Activated T-cell treated with anti-CD3 and anti-CD28 coated beads, Interleukin-2, amount 50 U/mL, for 72 hours (primary cell): ENCODE measurements at places on chromosomes 6 and 20. TPM values are rescaled to one million over a fixed set of nuclear protein-coding genes. Genes with fewer than 3 reads are reported as not detected.
A peak's percentile ranks its signal among the peaks of the same experiment; 100 is the strongest.

DNA sequence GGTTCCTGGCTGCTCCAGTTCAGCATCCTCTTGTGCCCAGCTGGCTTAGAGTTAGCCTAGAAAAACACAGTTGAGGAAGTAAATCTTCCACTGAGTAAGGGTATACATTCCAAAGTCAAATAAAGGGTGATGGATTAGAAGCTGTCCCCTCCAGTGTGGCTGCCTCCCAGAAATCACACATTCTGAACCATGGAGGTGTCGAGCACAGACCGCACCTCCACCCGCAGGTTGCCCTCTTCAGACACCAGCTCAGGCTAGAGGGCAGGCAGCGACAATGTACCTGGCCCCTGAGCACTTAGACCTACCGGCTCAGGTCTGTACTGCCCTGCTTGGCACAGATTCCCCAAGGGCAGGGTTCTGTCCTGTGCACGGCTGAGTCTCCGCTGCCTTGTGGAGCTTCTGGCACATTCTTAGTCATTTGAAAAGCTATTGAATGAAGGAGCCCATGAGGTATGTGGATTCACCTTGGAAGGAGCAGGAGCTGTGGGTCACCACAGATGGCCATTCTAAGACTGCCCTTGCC is 118.1 kb downstream of the FAM120B start:
- H3K36me3 ChIP-seq = no peaks in the 10 kb centered on the region
- H3K4me1 ChIP-seq = no peaks in the 10 kb centered on the region
- H3K4me3 ChIP-seq = no peak overlapping the region
- H3K27ac ChIP-seq = no peak overlapping the region
- H3K27me3 ChIP-seq = peaks cover 45% of the 10 kb centered on the region
- no peak for DNase-seq

VSX1 gene
- total RNA-seq = not detected

GRCh38 chr6:89082486-89082891 is 1.9 kb downstream of the PNRC1 start:
- H3K27ac ChIP-seq = peak overlapping the region; percentile 99
- H3K4me3 ChIP-seq = peak overlapping the region; percentile 100
- H3K4me1 ChIP-seq = peaks cover 43% of the 10 kb centered on the region

- H3K36me3 ChIP-seq = peaks cover 5% of the 10 kb centered on the region
- peaks cover 40% of the 10 kb centered on the region for H3K4me1 ChIP-seq
- H3K27me3 ChIP-seq = no peaks in the 10 kb centered on the region
- DNase-seq = no peak
- H3K27ac ChIP-seq = peak overlapping the region; percentile 25
These were observed 731 bp upstream of the DNPH1 start for GRCh38 chr6:43229803-43230620.

- H3K27me3 ChIP-seq = no peaks in the 10 kb centered on the region
- H3K36me3 ChIP-seq = no peaks in the 10 kb centered on the region
- peaks cover 38% of the 10 kb centered on the region for H3K4me1 ChIP-seq
- peak overlapping the region; percentile 92 for H3K27ac ChIP-seq
- H3K4me3 ChIP-seq = peak overlapping the region; percentile 34
These were observed 648.0 kb upstream of the GJE1 start for GRCh38 chr6:141484711-141485110.

DNA sequence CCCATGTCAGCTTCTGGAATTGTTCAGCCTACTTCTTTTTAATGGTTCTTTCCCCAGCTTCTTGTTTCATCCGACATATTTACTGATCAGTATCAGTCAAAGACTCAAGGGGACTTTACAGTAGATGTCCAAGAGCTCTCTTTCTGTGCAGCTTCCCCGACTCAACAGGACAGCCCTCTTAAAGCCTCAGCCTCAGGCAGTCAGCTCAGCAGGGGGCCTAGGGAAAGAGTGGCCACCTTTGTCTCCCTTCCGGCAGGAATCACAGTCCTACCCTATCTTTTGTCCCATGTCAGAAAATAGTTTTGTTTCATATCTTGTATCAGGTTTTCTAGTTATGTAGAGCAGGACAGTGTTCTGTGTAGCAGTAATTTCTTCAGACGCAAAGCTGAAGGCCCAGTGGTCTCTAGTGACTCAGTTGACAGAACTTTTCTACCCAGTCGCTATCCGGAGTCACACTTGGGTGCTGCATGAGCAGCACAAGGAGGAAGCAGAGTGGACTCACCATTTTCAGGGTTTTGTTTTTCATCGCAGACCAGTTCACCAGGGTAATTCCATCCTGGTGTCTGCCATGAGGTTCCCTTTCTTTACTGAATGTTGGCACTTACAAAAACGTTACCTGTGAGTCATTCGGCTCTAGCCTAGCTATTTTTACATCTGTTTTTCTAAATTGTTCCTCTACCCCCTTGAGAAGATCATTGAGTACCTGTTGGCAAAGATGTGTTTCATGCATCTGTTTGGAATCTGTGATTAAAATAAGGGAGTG is 47.7 kb downstream of the SPATA2 start:
- H3K27me3 ChIP-seq = no peaks in the 10 kb centered on the region
- DNase-seq = no peak
- H3K27ac ChIP-seq = peak overlapping the region; percentile 51
- H3K4me1 ChIP-seq = peaks cover 17% of the 10 kb centered on the region

DNA sequence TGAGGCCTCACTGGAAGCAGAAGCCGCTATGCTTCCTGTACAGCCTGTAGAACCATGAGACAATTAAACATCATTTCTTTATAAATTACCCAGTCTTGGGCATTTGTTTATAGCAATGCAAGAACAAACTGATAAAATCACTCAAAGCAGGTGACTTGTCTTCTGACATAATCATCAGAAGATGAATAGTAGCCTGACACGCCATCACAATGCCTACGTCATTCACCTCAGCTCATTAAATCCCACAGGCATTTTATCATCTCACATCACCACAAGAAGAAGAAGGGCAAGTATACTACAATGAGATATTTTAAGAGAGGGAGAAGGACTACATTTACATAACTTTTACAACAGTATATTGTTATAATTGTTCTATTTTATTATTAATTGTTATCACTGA is 3.1 kb upstream of the CAP2 start:
- H3K36me3 ChIP-seq = no peaks in the 10 kb centered on the region
- no peak for DNase-seq
- H3K4me3 ChIP-seq = no peak overlapping the region
- H3K27ac ChIP-seq = no peak overlapping the region
- peaks cover 5% of the 10 kb centered on the region for H3K4me1 ChIP-seq

DNA sequence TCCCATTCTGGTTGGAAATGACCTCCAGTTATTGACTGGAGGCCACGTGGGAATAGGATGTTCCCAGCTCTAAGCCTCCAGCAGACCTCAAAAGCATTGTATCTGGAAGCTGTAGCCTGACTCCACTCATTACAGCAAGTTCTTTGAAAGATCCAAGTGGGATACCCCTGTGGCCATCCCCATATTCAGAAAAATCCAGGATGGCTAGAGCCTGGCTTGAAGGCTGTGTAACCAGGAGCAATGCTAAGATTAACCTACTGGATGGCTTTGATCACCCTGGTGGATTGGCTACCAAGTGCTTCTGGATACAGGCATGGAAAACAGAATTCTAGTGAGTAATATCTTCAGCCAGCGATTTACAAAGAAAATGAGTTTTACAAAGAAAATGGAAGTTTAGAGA is 151.2 kb downstream of the ADGRG6 start:
- H3K4me3 ChIP-seq = no peak overlapping the region
- no peaks in the 10 kb centered on the region for H3K36me3 ChIP-seq
- H3K27ac ChIP-seq = no peak overlapping the region

PHACTR3 gene
- total RNA-seq = not detected

GRCh38 chr20:16485401-16485800 is 87.8 kb downstream of the KIF16B start:
- no peaks in the 10 kb centered on the region for H3K27me3 ChIP-seq
- H3K36me3 ChIP-seq = peaks cover 1% of the 10 kb centered on the region
- no peak for DNase-seq
- no peak overlapping the region for H3K27ac ChIP-seq
- no peak overlapping the region for H3K4me3 ChIP-seq

GJA10 gene
- total RNA-seq = not detected

DNA sequence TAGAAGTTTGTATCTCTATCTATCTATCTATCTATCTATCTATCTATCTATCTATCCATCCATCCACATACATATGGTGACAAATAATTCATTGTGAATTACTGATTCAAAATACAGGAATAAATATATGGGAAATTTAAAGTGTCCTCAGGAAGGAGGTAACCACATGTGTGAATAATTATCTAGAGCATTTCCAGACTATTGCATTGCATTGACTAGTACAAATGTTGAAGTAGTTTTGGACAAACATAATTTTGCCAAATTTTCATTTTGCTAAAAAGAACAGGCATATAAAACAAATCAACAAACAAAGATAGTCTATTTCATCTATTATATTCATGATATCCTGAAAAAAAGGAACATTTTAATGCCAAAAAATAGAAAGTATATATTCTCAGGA is 192.7 kb downstream of the UTRN start:
- H3K4me1 ChIP-seq = no peaks in the 10 kb centered on the region
- H3K27ac ChIP-seq = peak overlapping the region; percentile 64
- no peak for DNase-seq
- H3K36me3 ChIP-seq = no peaks in the 10 kb centered on the region

DNA sequence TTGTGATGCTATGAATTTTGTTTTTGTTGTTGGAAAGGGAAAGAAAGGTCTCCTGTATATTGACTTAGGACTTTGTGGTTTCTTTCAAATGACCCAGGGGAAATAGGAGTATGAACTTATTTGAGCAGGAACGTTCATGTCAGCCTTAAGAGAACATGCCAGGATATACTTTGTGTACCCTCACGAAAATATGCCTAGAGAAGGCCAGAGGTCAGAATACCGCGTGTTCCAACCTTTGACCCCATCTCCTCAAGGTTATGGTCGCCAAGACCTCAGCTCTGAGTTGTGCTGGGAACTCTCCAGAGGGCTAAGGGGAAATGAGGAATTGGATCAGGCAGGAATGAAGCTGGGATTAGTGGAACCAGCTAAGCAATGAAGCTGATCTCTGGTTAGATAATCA is 11.5 kb downstream of the TTLL9 start:
- peaks cover 18% of the 10 kb centered on the region for H3K27me3 ChIP-seq
- DNase-seq = no peak
- no peak overlapping the region for H3K27ac ChIP-seq
- no peaks in the 10 kb centered on the region for H3K36me3 ChIP-seq
- H3K4me1 ChIP-seq = peaks cover 21% of the 10 kb centered on the region
- H3K4me3 ChIP-seq = no peak overlapping the region

PRL gene
- 0.19 TPM for total RNA-seq

C6orf141 gene
- total RNA-seq = not detected

DNA sequence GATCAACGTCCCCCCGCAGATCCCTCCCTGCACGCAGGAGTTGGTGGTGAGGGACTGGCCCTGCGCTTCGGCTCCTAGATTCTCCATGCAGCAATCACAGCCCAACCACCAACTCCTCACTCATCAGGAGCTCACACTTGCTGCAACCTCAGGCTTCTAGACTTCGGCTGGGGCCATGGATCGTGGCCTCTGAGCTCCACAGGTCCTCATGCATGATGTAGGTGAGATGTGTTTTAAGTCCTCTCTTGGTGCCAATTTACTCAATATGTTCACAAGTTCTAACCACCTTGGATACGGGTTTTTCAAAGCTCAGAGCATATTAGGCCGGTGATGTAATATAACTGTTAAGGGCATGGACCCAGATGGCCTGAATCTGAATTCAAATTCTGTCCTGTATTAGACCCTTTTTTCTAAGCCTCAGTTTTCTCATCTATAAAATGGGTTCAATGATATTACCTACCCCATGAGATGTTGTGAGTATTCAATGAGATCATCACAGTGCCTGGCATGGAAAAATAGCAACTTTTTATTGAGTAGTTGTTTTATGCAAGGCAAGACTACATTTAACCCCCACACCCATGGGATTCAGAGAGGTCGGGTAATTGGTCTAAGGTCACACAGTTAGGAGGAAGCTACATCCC is 31.0 kb downstream of the SUN5 start:
- H3K36me3 ChIP-seq = peaks cover 6% of the 10 kb centered on the region
- H3K27ac ChIP-seq = peak overlapping the region; percentile 30

GRCh38 chr6:21522797-21523456 is 70.6 kb upstream of the SOX4 start:
- H3K27me3 ChIP-seq = peaks cover 16% of the 10 kb centered on the region
- DNase-seq = no peak
- H3K4me1 ChIP-seq = no peaks in the 10 kb centered on the region
- H3K27ac ChIP-seq = no peak overlapping the region
- H3K36me3 ChIP-seq = no peaks in the 10 kb centered on the region

- DNase-seq = no peak
- H3K27ac ChIP-seq = no peak overlapping the region
- H3K27me3 ChIP-seq = peaks cover 24% of the 10 kb centered on the region
These were observed 221.0 kb downstream of the NFATC2 start for GRCh38 chr20:51321343-51322163.

DNA sequence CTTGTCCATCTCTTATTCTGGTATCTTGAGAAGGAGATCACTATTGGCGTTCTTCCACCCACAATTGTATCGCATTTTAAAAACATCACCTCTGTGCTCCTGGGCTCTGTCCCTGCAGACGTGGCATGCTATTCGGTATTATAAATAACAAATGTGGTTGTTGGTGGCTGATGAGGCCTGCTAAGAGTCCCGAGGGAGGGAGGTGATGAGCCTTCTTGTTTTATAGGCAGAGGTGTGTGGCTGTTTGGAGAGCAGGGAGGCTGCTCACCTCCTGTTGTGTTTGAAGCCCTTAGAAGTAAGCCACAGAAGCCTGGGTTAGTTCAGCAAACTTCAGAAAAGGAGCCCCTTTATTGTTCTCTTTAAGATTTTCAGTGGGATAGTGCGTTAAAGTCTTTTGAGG is 15.6 kb downstream of the MANBAL start:
- DNase-seq = no peak
- peaks cover 7% of the 10 kb centered on the region for H3K36me3 ChIP-seq
- no peak overlapping the region for H3K27ac ChIP-seq

TAP2 gene
- total RNA-seq = 117 TPM

LAMP5 gene
- total RNA-seq = not detected

- peaks cover 3% of the 10 kb centered on the region for H3K36me3 ChIP-seq
- peak; percentile 80 for DNase-seq
- peaks cover 13% of the 10 kb centered on the region for H3K27me3 ChIP-seq
- peak within 1 kb of the TSS; percentile 83 for H3K4me3 ChIP-seq
- peaks cover 55% of the 10 kb centered on the region for H3K4me1 ChIP-seq
These were observed at the start of gene GABBR1 for GRCh38 chr6:29632789-29633533. GABBR1 (minus strand) TSS chr6:29633183; CDS start chr6:29632385, 798 bp downstream.

GRCh38 chr6:79861023-79861422 is 86.3 kb downstream of the ELOVL4 start:
- no peak overlapping the region for H3K27ac ChIP-seq
- no peak overlapping the region for H3K4me3 ChIP-seq
- no peaks in the 10 kb centered on the region for H3K4me1 ChIP-seq
- H3K36me3 ChIP-seq = no peaks in the 10 kb centered on the region
- no peak for DNase-seq

SEL1L2 gene
- not detected for total RNA-seq

LEMD2 gene
- 93.8 TPM for total RNA-seq
